ENCODE measurements at places on chromosomes 5 and 9. TPM values are rescaled to one million over a fixed set of nuclear protein-coding genes. Genes with fewer than 3 reads are reported as not detected.

KCNMB1 gene
- not detected for total RNA-seq

SCGB3A2 gene
- not detected for total RNA-seq

OTULINL gene
- 14.1 TPM for total RNA-seq

NUTM2G gene
- total RNA-seq = not detected

MSX2 gene
- 4.6 TPM for total RNA-seq

FAM151B gene
- 1.8 TPM for total RNA-seq

CERCAM gene
- total RNA-seq = 36.9 TPM

POC5 gene
- total RNA-seq = 9.7 TPM

All from A549 treated with Mapracorat at 1 μM for 4 hours (cell line).